D721Med (cell line): ENCODE measurements at places on chromosomes 3 and 15.

DNA sequence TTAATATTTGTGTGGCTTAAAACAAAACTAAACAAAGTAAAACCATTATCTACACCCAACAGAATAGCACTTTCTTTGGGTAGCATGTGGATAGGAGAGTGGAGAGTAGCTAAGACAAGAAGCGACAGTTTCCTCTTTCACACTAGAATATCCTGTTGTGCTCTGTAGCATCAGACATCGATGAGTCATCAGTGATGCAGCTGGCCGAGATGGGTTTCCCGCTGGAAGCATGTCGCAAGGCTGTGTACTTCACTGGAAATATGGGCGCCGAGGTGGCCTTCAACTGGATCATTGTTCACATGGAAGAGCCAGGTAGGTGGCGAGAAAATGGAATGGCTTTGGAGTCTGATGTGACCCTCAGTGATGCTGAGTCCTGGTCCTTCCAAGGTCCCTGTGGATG lies 108.1 kb downstream of the USP13 start:
- DNase-seq = no peak

DNA sequence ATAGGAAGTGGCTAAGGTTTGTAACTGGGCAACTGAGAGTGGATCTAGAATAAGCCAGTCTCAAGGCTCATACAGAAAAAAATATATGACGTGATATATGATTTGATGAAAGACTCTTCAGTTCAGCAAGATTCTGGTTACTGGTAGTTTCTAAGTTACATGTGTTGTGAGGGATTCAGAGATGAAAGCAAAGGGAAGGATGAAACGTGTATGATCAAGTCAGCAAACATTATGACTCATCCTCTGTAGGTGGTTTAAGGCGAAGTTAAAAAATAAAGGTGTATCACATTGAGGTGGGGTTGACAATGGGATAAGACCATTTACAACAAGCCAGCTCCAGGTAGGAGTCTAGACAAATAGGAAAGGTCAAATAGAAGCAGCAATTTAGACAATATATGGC lies 16.2 kb downstream of the TERC start:
- no peak for DNase-seq

DNA sequence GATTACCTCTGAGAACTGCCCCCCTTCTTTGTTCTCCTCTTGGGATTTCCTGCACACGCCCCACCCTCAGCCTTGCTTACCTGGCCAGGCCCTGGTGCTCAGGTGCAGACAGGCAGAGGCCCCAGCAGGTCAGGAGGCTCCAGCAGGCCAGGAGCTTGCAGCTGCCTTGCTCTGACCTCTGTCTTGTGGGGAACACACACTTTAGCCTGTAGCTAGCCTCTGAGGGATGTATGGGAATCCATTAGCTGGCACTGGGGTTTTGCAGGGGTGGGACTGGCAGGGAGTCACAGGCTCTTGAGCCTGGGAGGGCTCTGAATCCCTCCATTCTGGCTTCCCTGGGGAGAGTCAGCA lies 2.7 kb downstream of the SMAD6 start:
- no peak for DNase-seq

DNA sequence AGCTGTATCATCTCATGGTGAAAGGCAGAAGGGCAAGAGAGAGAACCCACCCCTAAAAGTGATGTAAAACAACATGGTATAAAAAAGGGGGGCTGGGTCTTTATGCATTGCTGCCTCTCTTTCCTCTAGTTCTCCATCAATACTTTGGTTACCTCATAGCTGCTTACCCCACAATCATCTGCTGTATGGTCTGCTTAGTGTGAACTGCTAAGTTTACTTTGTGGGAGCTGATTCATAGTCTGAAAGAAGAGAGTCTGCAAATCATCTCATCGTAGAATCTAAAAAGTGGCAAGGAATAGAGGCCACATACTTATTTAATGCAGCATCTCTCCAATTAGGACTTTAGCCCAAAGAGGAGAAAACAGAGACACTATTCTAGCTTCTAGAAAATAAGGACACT lies 546.8 kb downstream of the GBE1 start:
- DNase-seq = no peak

GRCh38 chr3:46923559-46924350 lies 46.2 kb downstream of the PTH1R start:
- peak; percentile 75 for DNase-seq

DNA sequence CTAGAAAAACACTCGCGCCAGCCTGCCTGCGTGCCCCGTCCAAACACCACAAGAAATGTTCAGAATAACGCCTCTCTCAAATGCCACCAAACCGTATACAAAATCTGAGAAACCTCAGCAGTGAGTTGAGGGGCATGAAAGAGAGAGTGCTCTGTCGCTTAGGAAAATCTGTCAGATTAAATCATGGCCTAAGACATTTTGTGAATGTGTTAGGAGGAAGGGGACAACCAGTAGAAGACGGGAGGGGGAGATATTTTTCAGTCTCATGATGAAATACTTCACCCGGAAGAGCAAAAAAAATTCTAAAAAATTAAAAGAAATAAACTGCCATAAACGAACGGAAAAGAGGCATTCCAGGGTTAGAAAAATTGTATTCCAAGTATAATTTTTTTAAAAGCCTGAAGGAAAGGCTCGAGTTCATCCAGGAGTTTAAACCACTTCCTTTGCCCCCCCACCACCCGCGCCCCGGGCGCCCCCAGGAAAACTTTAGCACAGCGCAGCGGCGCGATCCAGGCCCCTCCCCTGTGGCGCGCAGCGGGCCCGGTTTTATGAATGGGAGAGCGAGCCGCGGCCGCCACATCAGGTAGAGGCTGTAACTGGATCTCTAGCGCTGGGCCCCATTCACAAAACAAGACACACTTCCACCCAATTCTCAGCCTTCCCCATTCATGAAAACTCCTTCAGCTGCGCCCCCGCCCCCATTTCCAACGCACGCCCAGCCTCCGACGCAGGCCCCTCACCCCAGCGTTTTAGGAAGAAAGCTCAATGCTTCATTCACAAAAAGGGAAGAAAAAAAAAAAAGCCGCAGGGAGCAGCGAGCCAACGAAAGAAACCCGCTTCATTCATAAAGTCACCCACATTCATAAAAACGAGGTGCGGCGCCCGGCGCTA lies 1.4 kb downstream of the ETV5 start:
- peak; percentile 65 for DNase-seq

- DNase-seq = no peak
These were observed 36.4 kb downstream of the CLASP2 start for GRCh38 chr3:33681667-33682066.

GRCh38 chr3:156705761-156706616 lies 31.6 kb downstream of the TIPARP start:
- DNase-seq = no peak

GRCh38 chr3:23758253-23758838 lies 47.4 kb upstream of the UBE2E1 start:
- no peak for DNase-seq

- DNase-seq = no peak
These were observed 74.8 kb downstream of the AQP9 start for GRCh38 chr15:58212909-58213526.

- DNase-seq = no peak
These were observed 30.7 kb upstream of the ST3GAL6 start for GRCh38 chr3:98732286-98733052.

DNA sequence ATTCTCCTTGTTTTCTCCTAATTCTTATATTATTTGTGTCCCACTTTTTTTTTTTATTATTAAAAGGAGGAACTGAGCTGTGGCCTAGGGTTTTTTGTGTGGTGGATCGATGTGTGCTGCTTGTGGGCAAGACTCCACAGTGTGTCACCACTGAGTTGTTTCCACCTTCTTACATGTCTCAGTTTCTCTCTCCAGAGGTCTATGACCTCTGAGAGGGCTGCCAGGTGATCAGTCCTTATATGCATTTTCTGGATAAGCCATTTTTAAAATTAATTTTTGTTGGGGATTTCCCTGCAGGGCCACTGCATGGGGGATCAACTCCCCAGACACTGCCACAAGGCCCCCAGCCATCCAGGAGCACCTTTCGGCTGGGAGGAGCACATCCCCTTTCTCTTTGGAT lies 27.8 kb downstream of the IQCF6 start:
- DNase-seq = no peak

DNA sequence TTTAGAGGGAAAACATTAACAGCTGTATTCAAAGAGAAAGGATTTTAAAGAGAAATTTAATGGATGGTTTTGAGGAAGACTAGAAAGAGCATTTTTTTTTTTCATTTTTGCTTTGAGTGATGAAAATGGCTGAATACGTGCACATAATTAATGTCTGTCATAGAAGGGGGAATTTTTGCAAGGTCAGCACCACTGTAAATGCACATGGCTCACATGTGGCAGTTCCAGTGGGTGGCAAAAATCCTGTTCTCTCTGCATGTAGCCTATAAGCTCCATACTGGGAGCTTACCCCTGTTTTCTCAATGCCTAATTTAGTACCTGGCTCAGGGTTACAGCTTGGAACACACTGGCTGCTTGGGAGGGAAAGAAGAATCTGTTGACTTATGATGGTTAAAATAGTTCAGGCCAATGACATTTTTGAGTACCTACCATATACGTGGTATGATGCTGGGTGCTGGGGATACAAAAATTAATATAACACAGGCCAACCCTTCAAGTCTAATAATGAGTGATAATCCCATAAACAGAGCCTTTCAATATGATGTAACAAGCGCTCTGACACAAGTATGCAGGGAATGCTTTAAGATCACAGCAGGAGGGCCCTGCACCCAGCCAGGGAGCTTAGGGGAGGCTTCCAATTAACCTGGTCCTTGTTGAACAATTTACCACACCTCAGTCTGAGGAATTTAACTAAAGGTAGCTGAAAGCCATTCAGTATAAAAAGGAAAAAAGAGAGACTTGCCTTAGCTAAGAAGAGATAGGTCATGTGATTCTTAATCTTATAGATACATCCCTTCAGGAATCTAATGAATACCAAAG lies 33.0 kb downstream of the HSPBAP1 start:
- DNase-seq = no peak

DNA sequence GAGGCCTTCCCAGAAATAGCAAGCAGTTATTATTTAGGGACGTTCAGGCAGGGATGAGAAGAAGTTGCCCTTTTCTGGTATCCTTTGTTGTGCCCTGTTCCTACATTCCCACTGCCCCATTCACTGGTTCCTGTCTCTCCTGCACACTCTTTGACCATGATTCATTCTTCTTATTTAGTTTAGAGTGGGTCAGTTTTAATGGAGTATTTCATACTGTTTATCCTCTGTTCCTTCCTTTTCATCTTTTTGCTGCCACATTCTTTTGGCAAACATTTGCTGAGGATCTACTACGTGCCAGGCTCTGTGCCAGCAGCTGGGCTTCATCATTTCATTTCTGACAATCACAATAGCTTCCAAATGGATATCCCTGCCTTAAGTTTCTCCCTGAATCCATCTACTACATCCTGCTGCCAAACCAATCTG lies 11.8 kb upstream of the EID1 start:
- no peak for DNase-seq

DNA sequence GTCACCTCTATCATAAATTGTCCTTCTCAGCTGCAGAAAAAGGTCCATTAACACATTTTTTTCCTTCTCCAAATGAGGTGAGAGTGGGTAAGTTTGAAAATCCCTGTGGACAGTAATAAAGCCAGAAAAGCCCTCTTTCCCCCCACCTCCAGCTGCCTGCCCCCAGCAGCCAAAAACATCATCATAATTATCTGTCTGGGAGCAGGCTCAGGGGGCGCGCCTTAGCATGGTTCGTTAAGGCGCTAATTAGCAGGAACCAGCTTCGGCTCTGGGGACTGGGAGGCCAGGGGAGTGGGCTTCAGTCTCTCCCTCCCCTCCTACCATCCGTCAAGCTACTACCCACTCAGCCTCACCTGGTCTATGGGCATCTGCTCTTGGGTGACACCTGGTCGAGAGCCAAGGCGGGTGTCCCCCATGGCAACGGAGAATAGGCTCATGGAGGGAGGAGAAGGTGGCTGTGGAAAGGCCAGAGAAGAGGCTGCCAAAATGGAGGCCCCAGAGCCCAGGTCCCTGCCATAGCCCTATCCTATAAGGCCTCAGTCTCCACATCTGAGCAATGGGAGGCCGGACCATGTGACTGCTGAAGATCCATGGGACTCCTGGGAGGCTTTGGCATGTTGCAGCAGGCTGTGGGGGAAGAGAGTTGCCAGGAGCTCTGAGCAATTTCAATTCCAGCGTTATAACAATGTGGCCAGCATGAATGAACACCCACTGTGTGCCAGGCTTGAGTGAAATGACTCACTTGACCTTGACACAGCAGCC lies 140.1 kb upstream of the LINGO1 start:
- DNase-seq = no peak

DNA sequence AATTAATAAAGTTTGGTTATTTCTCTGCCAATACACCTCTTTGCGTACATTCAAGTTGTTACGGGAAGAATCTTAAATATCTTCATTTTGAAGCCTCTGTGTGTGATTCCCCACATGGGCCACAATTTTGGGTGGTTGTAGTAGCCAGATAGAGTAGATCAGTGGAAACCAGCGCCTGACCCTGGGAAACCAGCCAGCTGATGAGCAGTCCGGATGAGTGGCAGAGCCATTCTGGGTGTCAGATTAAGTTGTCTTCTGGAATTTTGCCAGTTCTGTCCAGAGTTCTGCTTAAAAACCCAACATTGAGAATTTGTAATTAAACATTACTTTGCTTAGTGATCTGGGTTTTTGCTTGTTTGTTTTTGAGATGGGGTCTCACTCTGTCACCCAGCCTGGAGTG lies 49.7 kb downstream of the MRPS25 start:
- DNase-seq = no peak

DNA sequence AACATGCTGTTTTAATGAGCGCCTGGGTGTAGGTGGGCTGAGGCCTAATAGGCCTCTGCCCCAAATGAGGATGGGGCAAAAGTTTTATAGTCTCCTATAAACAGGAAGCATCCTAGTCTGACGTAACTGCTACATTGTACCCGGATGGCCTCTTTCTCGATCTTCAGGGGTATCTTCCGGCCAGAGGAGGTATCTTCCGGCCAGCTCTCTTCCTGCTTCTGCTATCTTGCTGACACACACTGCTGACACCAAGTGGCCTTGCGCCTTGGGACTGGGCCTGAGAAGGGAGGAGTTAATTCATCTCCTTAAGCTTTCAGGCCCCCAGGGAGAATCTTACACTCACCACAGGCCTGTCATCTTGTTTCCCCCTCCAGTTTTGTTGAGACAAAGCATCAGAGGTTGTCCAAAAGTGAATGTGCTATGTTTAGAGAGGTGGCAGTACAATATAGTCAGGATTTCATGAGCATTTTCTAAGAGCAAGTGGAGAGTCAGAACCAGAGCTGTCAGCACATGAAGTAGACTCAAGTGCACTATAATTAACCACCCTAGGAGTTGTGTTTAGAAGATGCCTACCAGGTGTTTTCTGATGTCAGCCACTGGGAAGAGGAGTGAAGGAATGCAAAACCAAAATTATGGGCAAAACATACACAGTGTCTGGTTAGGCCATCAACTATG lies 15.6 kb upstream of the IGSF10 start:
- DNase-seq = no peak
